H4 (cell line): ENCODE measurements at places on chromosomes 12 and 14. TPM values are rescaled to one million over a fixed set of nuclear protein-coding genes. Genes with fewer than 3 reads are reported as not detected.

TCL1A gene
- total RNA-seq = not detected in 2 replicates

GNB3 gene
- 0.12 and 1.0 TPM in 2 replicates for total RNA-seq

IKBIP gene
- total RNA-seq = 34.3 and 37.6 TPM in 2 replicates

BHLHE41 gene
- 8.1 and 9.6 TPM in 2 replicates for total RNA-seq

ZNF385A gene
- total RNA-seq = 2.3 and 5.3 TPM in 2 replicates

MYF5 gene
- not detected in 2 replicates for total RNA-seq

JPH4 gene
- total RNA-seq = not detected in 2 replicates

DCAF11 gene
- total RNA-seq = 53.4 and 78.4 TPM in 2 replicates

GPATCH2L gene
- 25.7 and 33.6 TPM in 2 replicates for total RNA-seq

DNA sequence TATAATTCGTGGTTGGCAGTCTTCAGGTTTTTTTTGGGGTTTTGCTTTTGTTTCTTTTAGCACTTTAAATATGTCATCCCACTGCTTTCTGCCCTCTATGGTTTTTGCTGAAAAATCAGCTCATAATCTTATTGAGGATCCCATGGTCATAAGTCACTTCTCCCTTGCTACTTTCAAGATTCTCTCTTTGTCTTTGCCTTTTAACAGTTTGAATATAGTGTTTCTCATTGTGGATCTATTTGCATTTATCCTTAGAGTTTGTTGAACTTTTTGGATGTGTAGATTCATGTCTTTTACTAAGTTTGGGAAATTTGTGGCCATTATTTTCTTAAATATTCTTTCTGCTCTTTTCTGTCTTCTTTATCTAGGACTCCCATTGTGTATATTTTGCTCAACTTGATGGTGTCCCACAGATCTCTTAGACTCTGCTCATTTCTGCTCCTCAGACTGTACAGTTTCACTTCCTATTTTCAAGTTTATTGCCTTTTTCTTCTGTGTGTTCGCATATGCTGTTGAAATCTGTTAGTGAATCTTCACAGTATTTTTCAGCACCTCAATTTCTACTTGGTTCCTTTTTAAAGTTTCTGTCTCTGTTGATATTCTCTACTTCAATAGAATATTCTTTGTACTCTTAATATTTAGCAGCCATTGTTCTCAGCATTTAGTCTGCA, 70.8 kb downstream of the WNK1 start:
- DNase-seq = no peak

- no peak for DNase-seq
Observed at GRCh38 chr12:8455727-8456360, at the start of gene CLEC6A. CLEC6A (plus strand) TSS chr12:8455962; CDS start chr12:8456112, 150 bp downstream.

GRCh38 chr12:105852951-105853350, 285.8 kb downstream of the NUAK1 start:
- DNase-seq = no peak

DNA sequence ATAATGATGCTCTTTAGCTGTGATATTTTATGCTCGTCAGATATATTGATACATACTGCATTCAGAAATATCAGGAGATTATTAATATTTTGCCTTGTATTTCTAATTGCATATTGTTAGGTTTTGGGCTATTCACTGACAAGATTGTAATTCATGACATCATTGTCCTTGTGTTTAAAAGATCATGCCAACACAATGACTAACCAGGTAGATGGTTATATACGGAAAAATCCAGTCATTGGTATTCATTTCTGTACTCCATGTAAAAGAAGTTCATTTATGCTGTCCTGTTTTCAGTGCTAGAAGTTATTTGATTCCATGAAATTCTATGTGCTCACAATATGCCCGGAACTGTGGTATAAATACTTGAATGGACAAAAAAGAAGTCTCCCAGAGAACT, 107.5 kb downstream of the KITLG start:
- DNase-seq = peak; percentile 14

DNA sequence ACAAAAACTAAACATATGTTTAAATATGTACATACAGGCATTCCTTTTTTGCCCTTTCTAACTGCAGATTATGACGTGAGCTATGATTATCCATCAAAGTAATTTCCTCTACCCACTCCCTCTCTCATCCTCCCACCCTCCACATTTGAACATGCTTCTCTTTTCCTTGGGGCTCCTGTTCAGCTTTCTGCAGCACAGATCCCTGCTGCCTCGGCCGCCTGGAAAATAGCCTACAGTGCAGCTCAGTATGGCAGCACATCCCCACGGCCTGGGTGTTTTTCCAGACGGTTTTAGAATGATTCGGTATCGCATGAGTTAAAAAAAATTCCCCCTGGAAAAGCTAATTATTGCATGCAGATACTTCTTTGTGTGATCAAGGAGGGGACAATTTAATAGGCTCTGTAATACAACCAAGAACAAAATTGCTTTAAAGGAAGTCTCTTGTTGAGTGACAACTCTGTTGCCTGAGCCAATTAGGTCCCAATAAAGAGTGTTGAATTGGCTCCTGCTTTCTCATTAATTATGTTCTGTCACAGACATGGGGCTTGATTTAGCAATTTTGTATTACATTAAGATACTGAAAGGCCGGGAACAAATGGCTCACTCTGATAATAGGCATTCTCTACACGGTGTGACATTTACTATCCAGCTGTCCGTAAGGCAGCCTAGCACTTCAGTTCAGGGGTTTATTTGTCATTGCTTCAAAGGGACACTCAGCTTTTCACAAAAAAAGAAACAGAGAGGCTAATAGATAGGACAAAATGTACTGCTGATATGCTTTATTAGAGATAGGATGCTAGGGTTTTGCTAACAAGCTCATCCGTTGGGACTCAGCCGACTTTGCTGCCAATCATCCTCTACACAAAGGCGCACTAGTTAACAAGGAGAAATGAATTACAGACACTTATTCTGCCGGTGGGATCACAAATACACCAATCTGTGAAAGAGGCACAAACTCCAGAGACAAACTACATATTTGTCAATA, 285.8 kb upstream of the G2E3 start:
- DNase-seq = no peak

DNA sequence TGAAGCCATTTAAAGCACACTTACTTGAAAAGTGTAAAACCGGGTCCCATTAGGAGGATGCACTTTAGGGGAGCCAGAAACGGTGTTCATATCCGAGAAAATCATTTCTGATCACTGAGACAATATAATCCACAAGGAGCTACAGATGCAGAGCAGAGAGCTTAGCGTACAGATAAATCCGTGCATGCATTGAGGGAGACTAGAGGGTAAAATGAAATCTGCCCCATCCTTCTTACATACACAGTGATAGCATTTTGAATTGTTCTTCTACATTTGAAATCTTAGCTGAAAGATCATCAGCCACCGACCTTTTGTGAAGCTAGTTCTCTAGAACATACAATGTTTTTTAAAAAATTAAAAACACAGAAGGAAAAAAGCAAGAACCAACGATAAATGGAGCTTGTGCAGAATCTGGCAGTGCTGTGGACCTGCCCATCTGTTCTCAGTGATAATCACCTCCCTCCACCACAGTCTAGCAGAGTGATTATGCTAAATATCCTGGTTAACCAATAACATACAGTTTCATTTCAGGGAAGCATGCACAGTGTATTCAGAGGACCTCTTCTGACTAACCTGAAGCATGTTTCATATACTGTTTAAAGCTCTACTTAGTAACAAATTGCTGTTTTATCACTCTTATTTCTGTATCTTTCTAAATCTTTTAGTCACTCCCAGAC, 161.1 kb downstream of the PPFIA2 start:
- peak; percentile 4 for DNase-seq

DNA sequence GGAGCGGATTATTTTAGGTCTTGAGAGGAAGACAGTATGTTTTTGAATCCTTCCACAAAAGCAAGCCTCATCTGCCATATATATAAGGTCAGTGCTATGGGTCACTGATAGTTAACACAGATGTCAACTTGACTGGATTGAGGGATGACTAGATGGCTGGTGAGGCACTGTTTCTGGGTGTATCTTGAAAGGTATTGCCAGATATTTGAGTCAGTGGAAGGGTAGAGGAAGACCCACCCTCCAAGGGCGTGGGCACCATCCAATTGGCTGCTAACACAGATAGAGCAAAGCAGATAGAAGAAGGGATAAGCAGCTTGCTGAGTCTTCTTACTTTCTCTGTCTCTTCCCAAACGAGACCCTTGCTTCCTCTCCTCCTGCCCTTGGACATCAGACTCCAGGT, 185.0 kb upstream of the BTG1 start:
- DNase-seq = no peak

- no peak for DNase-seq
Observed at GRCh38 chr12:57726884-57727757, 11.4 kb downstream of the AGAP2 start.

GRCh38 chr12:12064596-12064995, 6.1 kb upstream of the BCL2L14 start:
- no peak for DNase-seq

GRCh38 chr12:130622803-130623202, 93.3 kb downstream of the RIMBP2 start:
- no peak for DNase-seq

DNA sequence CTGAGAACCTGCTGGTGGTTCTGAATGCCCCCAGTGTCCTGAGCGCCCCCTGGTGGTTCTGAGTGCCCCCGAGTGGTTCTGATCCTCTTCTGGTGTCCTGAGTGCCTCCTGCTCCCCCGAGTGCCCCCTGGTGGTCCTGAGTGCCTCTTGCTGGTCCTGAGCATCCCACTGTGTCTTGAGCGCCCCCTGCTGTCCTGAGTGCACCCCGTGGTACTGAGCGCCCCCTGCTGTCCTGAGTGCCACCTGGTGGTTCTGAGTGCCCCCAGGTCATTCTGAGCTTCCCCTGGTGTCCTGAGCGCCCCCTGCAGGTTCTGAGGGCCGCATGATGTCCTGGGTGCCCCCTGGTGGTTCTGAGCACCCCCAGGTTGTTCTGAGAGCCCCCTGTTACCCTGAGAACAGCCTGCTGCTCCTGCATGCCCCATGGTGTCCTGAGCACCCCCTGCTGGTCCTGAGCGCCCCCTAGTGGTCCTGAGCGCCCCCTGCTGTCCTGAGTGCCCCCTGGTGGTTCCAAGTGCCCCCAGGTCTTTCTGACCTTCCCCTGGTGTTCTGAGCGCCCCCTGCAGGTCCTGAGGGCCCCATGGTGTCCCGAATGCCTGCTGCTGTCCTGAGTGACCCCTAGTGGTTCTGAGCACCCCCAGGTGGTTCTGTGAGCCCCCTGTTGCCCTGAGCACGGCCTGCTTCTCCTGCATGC, 1165.4 kb downstream of the TMEM121 start:
- peak; percentile 8 for DNase-seq

DNA sequence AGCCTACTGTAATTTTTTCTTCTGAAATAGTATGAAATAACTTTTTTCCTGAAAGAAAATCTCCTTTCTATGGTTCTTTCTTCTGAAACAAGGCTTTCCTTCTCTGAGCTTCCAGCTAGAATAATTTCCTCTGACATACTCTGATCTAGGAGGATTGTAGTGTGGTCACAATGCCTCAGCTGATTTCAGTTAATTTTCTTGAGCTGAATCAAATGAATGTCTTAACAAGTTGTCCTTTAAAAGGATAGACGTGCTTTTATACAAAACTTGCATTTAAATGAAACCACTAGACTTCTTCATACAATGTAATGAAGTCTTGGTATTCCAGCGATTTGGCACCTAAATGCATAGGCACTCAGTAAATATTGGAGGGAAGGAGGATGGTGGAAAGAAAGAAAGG, 94.4 kb downstream of the BICD1 start:
- no peak for DNase-seq

DNA sequence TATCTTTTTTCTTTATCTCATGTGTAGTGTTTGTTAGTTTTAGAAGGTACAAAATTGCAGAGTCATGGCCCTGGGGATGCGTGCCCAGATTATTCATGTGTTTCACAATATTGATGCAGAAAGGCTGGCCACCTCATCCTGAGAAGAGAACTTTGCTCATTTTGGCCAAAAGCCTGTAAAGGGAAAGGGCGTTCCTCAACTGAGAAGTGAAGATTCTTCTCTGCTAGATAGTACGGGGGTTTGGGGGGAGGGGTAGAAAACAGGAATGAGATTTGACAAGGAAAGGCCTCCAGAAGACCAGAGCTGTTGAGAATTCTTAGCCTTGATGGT, 1.7 kb downstream of the MGST1 start:
- DNase-seq = peak; percentile 90

GRCh38 chr14:99203801-99204200, 68.2 kb downstream of the BCL11B start:
- no peak for DNase-seq

DNA sequence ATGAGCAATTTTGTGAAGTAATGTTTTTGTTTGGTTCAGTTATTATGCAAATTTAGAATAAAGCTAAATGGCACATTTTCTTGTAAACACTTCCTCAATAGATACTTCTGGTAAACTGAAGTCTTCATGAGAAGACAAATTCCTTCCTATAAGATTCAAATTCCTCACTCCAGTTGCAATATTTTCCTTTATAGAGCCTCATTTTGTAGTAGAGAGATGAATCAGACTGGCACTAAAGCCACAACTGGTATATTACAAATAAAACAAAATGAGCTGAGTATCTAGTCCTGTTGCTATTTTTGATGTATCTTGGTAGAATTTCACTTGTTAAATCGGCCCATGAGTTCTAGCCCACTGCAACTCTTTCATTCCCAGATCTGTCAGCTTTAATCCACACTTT, 5.5 kb downstream of the LGR5 start:
- no peak for DNase-seq

DNA sequence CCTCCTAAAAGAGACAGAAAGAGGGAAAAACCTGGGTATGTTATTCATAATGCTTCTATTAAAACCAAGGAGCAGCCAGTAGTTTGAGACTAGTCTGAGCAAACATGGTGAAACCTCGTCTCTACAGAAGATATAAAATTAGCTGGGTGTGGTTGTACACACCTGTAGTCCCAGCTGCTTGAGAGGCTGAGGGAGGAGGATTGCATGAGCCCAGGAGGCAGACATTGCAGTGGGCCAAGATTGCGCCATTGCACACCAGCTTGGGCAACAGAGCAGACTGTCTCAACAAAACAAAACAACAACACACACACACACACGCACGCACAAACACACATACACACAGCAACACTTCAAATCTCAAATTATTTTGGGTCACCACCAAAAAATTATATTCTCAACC, 27.8 kb downstream of the HECTD4 start:
- DNase-seq = no peak

DNA sequence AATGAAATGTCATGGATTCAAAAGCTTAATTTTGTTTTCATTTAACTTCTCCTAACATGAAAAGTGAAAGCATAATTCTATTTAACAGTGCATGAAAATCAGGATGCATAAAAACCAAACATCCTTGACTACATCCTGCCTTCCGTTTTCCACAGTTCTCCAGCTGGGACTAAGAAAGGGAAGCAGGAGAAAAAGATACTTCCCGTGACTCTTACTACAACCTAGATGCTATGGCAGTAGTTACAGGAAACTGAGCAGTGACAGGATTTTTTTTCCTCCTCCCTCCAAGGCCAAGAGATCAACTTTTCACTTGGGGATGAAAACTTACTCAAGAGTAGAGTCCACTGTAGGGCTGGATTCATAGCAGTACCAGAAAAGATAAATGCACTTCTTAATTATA, 2.6 kb downstream of the EXOC5 start:
- no peak for DNase-seq

DNA sequence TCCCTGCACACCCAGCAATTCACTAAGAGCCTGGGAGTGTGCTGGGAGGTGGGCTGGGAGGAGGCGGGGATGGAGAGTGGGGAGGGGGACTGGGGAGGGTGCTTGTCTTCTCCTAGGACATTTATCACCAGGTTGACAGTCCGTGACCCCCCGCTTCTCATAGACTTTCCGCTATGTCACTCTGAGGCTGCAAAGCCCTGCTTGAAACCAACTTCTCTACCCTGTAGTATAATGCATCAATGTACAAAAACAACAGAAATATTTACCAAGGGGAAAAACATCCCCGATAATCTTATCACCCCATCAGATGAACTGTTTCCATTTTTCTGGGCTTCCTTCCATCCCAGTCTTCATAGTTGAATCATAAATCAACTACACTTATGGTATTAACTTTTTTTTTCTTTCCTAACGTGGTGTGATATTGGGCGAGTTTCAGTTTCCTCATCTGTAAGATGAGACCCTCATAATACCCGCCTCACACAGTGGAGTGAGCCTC, 28.6 kb upstream of the BATF start:
- DNase-seq = no peak
